Stimulated activated CD4-positive, alpha-beta T cell treated with anti-CD3 and anti-CD28 coated beads, TNF-alpha, amount 100 ng/mL, for 1 hour (primary cell): ENCODE measurements at places on chromosomes 5 and 9.

DNA sequence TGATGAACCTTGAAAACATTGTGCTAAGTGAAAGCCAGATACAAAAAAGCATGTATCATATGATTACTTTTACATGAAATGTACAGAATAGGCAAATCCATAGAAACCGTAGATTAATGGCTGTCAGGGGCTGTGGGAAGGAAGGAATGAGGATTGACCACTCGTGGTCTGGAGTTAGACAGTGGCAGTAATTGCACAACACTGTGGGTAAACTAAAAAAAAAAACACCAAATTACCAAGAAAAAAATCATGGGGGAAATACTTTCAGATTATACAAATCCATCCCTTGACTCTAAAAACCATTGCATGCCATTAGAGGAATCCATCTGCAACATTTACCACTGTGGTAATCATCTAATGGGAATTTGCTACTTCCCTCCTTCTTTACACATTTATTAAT lies 140.0 kb downstream of the SIL1 start:
- DNase-seq = no peak

DNA sequence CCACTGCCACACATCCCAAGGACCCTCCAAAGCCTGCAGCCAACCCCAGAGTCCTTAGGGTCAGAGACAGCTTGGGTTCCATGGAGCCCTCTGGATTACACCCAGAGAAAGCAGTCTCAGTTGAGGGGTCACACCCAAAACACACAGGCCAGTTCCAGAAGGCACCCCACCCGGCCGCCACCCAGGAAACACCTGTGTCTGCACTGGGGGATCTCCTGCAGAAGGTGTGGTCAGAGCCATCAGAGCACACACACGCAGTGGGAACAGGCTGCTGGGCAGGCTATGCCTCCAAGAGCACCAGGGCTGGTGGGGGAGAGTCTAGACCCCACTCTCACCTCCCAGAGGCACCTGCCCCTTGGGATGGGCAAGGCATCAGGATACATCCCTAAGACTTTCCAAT lies 27.3 kb downstream of the NIPAL4 start:
- DNase-seq = no peak

- no peak for DNase-seq
Observed at GRCh38 chr5:115894342-115894741, 52.6 kb downstream of the AP3S1 start.

DNA sequence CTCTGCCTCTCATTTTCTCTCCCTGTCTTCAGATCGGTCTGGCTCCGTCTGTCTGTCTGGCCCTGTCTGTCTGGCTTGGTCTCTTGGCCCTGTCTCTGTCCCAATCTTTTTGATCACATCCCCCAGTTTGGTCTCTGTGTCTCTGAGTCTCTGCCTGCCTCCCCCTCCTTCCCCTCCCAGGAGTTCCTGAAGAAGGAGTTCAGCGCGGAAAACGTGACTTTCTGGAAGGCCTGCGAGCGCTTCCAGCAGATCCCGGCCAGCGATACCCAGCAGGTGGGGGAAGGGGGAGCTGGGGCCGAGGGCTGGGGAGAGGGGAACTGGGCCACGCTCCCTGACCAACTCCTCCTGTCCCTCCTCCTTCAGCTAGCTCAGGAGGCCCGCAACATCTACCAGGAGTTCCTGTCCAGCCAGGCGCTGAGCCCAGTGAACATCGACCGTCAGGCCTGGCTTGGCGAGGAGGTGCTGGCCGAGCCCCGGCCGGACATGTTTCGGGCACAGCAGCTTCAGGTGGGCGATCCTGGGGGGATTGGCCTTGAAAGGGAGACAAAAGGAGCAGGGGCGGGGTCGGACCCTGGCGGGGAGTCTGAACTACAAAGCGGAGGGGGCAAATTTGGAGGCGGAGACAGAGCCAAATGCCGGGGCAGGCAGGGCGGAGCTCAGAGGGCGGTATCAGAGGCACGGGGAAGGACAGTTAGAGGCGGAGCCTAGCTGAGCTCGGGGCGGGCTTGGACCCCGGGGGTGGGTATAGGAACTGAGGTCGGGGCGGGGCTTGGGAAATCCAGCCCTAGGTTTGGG lies 9.0 kb downstream of the RGS14 start:
- DNase-seq = no peak

DNA sequence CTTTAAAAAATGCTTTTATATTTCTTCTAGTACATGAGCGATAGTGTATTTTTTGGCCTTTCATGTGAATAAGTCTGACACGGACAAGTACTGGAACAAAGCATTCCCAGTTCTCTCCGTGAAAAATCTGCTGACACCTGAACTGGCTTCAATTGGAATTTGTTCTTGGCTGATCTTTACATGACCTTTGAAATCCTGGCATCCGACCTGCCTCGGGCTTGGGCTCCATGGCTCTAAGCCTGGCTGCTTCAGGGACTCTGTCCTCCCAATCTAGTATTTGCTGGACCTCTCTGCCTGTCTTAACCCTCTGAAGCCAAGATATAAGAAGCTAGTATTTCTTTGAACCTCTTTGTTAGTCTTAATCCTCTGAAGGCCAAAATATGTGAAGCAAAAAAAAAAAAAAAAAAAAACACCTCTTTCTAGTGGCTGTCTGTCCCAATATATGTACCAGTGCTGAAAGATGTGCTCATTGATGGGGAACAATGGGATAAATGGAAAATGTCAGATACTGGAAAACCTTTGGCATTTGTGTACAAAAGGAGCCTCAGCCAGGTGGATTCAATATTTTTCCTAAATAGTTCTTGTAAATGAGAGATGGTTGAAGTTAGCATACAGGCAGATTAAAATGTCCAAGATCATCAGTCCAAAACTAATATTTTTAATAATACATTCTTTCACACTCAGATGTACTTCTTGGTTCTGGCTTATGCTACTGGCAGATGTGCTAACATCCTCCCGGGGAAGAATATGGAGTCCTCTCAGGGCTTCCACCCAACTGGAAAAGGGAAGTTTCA lies 470.6 kb downstream of the TUSC1 start:
- no peak for DNase-seq

GRCh38 chr9:68947015-68947414 lies 66.9 kb downstream of the PRKACG start:
- DNase-seq = no peak

DNA sequence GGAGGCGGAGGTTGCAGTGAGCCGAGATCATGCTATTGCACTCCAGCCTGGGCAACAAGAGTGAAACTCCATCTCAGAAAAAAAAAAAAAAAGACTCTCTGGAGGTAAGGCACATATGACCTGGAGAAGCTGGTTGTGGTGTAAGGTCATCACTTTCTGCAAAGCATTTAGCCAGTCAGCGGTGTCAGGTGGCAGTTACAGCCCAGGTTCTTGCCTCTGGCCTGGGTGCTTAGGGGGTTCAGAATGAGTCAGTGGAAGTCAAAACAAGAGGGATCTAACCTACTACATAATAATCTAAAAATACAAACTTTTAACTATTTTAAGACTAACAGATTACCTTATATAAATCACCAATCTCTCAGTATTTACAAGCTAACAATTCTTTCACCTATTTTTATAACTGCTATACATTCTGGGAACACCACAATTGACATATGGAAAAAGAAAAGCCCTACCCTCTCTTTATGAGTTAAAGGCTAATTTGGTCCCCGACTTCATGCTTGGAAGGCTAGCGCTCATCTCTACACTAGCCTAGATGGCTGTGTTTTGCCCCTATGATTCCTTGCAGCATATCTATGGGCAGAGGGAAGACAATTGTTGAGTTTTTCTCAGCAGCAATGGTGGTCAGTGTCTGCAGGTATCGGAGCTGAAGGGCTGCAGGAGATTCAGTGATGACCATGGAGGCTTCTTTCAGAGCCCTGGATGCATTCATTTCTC lies 29.2 kb downstream of the STOM start:
- no peak for DNase-seq

DNA sequence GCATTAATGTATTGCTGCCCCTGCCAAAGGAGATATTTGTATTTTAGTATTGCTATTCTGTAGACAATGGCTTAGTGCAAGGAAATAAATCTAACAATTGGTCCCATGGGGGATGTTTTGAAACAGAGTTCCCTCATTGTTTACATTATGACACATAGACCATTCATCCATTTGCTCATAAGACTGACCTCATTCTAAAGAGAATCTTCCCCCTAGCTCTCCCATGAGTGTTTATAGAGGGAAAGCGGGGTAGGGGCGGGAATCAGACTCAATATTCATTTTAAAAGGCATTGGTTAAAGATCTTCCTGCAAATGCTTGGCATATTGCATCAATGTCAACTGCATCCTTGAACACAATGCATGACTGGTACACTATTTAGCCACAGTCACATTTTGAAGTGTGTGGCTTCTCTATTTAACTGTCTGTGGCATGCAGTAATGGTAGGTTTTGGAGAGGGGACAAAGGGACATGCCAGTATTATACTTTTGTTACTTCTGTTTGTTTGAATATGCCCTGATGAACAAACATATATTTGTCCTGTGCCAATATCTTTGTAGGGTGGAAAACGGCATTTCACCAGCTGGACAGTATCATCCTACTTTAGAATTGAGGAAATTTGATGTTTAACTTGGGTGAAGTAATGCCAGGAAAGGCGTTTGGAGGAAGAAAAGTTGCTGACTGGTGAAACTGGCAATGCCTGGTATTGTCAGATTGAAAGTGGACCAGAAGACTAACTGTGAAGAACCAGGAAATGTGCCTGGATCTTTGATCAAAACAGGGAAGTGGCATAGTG lies 84.1 kb upstream of the MEGF10 start:
- DNase-seq = no peak

DNA sequence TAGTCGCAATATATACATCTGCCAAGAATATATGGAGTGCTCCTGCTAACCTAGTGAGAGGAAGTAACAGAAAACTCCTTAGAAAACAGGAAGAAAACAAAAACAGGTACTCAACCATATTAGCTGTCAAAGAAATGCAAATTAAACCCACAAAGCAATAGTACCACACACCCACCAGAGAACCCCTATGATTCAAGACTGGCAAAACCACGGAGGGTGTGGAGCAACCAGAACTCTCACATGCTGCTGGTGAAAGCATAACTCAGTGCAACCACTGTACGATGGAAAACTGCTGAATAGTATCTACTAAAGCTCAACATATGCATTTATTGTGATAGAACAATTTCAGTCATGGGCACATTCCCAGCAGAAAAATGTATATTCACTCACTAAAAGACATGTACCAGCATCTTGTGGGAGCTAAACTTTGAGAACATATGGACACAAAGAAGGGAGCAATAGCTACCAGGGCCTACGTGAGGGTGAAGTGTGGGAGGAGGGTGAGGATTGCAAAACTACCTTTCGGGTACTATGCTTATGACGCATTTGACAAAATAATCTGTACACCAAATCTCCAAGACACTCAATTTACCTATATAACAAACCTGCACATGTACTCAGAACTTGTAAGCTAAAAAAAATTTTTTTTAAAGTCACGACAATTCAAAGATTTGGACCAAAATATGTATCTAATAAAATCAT lies 34.0 kb downstream of the PTPN3 start:
- DNase-seq = no peak

DNA sequence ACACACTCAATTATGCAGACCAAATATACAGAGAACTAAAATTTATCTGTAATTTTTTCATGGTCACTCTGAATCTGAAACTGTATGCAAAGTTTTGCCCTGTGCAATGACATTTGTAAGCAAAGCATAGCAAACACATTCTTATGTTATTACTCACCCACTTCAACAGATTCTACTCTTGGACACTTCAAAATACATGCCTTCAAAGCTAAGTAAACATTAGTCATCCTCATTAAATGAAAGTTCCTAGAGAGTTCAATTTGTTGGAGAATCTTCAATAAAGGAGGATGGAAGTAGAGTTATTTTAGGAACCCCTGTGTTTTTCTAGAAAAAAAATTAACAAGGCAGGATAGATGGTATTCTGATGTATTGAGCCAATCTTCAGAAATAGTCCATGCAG lies 639.7 kb upstream of the C9orf72 start:
- no peak for DNase-seq

DNA sequence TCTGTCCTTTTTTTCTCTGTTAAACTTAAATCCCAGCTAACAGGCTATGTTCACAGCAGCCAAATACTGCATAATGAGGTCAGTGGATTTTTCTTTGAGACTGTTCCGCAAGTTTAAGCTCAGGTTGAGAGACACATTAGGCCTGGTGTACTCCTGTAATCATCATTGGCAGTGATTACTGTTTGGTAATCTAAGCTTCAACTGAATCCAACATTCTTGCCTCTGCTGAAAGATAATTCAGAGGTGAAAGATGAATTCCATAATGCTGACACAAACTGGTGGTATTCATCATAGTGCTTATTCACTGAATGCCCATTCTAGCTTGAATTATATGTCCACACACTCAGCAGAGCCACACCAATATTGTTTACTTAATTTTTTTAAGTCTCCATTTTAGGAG lies 108.5 kb downstream of the NFIB start:
- no peak for DNase-seq

- DNase-seq = no peak
Observed at GRCh38 chr5:81020478-81021167, 60.5 kb downstream of the RASGRF2 start.

- DNase-seq = no peak
Observed at GRCh38 chr5:68214482-68215207, 911 bp upstream of the PIK3R1 start.

- no peak for DNase-seq
Observed at GRCh38 chr9:130536701-130537107, 42.7 kb upstream of the FUBP3 start.

DNA sequence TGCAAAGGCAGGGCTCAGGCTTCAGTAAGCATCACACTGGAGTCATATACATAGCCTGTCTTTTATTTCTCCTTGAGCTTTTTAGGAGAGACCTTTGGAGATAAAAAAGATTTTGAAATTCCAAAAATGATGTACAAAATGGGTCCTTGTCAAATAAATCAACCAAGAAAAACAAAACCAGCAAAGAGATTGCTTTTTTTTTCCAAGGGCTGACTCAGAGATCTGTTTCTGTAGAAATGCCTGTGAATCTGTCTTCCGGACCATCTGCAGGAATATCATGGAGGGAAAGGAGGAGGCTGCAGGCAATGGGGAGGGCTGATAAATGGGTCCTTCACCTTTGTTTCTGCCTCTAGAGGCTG lies 77.4 kb downstream of the SLIT3 start:
- DNase-seq = no peak

GRCh38 chr5:64883912-64884311 lies 115.2 kb downstream of the CWC27 start:
- DNase-seq = no peak

DNA sequence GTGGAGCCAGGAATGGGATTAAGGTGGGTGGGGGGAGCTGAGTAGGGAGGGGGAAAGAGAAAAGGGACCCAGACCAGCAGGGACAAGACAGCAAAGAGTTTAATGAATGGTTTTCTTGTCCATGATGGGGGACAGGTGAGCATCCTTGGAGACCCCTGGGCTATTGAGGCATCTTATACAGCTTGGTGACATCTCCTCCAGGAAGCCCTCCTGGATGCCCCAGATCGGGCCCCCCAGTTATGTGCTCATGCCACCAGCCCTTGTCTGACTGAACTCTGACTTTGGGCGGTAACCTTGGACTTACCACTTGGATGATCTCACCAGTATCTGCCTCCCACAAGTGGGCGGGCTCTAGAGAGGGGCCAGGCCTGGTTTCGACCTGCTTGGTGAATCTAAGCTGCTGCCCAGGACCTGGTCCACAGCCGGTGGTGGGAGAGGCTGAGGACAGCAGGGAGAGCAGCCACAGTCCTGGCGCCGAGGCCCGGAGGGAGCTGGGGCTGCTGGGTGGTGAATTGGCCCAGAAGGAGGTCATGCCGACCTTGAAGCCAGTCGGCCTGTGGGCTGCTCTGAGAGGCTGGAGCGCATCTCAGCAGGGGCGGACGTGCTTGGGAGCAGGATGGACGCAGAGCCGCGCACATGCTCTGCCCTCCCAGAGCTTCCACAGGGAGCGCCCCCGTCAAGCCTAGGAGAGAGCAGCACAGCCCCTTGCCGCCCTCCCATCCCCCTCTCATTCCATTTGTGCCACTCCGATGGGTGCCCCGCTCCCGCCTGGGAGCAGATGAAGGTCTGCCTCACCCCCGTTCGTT lies 36.2 kb downstream of the UNC5A start:
- no peak for DNase-seq
